ENCODE measurements at places on chromosomes 1 and 21. TPM values are rescaled to one million over a fixed set of nuclear protein-coding genes. Genes with fewer than 3 reads are reported as not detected.

- no peak for DNase-seq
Observed at GRCh38 chr1:218444173-218444572, 99.0 kb downstream of the TGFB2 start.

DNA sequence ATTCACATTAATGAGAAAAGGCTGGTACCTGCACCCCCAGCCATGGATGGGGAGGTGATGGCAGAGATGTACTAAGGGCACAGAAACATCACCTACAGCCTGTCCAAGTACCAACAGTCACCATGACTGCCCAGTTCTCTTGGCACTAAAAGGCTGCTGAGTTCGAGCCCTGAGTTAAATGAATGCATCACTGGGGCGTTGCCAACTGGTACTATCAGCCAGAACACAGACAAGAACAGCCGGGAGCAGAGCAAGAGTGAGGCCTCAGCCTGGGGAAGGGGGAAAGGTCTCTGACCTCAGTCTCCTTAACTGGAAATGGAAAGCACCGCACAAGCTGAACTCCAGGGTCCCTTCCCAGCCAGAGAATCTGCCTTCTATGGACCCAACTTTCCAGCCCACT, 60.5 kb downstream of the GLIS1 start:
- DNase-seq, result no peak

- no peak for DNase-seq
Observed at GRCh38 chr1:171292799-171293198, 21.2 kb upstream of the FMO4 start.

GRCh38 chr21:34632498-34632897, 17.6 kb upstream of the RCAN1 start:
- DNase-seq, result no peak

- DNase-seq, result no peak
Observed at GRCh38 chr1:40241362-40241761, 6.4 kb upstream of the TMCO2 start.

- DNase-seq, result no peak
Observed at GRCh38 chr1:12059722-12060464, 3.2 kb upstream of the TNFRSF8 start.

DNA sequence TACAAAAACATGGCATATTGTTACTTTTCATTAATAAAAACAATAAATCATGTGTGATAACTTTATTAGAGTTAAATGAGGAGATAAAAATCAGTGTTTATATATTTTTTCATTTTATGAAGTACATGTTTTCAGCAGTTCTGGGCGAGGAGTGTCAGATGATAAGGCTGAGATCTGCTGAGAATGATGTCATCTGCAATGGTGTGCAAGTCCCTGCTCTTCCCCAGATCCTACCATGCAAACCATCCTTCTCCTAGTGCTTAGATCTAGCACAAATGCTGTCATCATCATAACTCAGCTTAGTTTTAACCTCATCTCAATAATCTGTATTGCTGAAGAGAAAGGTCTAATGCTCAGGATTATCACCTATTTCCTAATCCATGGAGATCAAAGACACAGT, 214.4 kb upstream of the DAB1 start:
- no peak for DNase-seq

GRCh38 chr1:238690415-238690814, 696.0 kb upstream of the CHRM3 start:
- DNase-seq, result no peak

GRCh38 chr1:45010855-45011811, at the start of gene HECTD3:
TSS of gene HECTD3 (minus strand) at chr1:45011324. CDS start at chr1:45011257, 67 bp downstream.
- DNase-seq, result peak; percentile 78

GRCh38 chr1:99122039-99122438, 117.4 kb upstream of the PLPPR5 start:
- no peak for DNase-seq

DNA sequence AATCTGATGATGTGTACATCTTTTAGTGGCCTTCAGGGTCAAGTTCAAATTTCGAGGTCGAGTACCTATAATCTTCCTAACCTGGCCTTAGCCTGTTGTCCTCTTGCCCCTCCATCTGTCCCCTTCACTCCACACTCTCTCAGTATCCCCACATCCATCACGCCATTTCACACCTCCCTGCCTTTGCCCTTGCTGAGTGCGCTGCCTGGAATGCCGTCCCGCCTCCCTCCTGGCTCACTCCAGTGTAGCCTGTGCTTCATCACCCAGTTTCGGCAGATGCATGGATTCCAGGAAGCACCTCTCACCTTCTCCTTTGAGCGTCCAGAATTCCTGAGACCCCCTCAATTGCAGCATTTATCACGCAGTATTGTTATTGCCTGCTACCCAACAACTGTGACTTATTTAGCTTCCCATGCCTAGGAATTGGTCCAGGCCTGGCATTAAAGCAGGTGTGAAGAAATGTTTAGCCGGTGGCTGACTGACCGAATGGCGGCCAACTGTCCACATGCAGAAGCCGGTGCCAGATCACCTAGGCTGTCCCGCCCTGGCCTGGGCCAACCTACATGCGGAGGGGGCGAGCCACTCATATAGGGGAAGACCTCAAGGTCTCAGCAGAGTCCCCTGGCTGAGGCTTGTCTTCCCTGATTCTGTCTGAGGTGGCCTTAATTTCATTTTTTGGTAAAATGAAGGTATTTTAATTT, 34.5 kb downstream of the MYOM3 start:
- no peak for DNase-seq

GRCh38 chr1:112849425-112850033, 106.5 kb downstream of the SLC16A1 start:
- peak; percentile 14 for DNase-seq

GRCh38 chr1:39525366-39526165, 34.1 kb downstream of the BMP8A start:
- DNase-seq, result no peak

DNA sequence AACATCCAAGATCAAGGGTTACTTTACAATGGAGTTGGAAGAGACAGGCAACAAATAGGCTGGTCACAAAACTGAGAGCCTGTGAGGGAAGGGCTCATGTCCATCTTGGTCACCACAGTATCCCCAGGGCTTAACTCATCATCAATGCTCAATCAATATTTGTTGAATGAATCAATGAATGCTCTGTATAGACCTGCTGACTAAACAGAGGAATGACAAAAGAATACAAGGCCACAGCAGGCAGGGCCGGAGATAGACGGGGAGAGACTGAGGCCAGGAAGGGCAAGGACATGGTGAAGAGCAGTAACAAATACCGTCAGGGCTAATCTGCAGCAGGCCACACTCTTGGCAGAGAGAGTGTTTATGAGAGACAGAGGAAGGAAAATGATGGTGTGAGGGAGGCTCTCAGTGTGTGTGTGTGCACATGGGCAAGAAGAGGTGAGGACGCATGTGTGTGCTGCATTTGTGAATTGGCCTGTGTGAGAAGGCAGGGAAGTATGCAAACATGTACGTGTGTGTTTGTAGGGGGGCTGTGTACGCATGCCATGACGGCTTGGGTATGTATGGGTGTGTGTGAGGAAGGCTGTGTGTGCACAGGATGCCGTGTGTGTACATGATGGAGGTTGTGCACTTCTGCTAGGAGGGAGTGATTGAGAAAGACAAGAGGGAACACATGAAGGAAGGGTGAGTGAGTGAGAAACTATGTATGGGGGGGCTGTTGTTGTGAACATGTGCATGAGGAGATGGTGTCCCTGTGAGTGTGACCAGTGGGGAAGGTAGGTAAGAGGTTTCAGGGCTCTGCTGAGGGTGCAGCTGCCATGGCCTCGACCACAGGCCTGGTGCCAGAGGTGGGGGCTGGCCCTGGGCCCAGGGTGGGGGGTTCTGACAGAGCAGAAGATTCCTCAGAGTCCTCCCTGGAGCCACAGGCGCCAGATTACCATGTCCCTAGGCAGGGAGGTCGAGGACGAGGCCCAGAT, 15.4 kb downstream of the AHDC1 start:
- no peak for DNase-seq

ZNF436 gene
- 20.2 TPM for total RNA-seq

MARK1 gene
- total RNA-seq, result not detected

GJB4 gene
- total RNA-seq, result not detected

LACTBL1 gene
- total RNA-seq, result not detected

KRTAP19-1 gene
- total RNA-seq, result not detected

SLFNL1 gene
- total RNA-seq, result 0.03 TPM

All from SJSA1 (cell line).